ENCODE measurements at places on chromosomes 2 and 18.
A peak's percentile ranks its signal among the peaks of the same experiment; 100 is the strongest.

- no peak for DNase-seq
Observed at GRCh38 chr2:110865188-110865587, 132.8 kb downstream of the ACOXL start.

DNA sequence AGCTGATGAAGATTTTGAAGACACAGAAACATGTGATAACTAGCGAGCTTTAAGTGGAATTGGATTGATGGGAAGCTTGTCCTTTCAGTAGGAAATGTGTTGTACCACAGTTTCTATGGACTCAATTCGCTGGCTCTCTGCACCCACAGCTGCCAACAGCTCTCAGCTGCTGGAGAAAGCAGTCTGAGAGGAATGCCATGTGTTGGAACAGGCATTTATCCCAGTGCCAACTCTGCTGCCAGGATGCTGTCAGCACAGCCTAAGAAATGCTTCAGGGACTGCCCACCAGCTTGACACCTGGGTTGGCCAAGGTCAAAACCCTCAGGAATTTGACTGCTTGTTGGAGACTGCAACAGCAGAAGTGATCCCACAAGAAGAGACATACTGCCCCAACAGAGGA lies 193.0 kb upstream of the THSD7B start:
- no peak for DNase-seq

GRCh38 chr2:46872902-46873603 lies 42.6 kb downstream of the MCFD2 start:
- peak; percentile 98 for DNase-seq

GRCh38 chr2:206472094-206472493 lies 28.8 kb downstream of the ADAM23 start:
- DNase-seq = no peak

DNA sequence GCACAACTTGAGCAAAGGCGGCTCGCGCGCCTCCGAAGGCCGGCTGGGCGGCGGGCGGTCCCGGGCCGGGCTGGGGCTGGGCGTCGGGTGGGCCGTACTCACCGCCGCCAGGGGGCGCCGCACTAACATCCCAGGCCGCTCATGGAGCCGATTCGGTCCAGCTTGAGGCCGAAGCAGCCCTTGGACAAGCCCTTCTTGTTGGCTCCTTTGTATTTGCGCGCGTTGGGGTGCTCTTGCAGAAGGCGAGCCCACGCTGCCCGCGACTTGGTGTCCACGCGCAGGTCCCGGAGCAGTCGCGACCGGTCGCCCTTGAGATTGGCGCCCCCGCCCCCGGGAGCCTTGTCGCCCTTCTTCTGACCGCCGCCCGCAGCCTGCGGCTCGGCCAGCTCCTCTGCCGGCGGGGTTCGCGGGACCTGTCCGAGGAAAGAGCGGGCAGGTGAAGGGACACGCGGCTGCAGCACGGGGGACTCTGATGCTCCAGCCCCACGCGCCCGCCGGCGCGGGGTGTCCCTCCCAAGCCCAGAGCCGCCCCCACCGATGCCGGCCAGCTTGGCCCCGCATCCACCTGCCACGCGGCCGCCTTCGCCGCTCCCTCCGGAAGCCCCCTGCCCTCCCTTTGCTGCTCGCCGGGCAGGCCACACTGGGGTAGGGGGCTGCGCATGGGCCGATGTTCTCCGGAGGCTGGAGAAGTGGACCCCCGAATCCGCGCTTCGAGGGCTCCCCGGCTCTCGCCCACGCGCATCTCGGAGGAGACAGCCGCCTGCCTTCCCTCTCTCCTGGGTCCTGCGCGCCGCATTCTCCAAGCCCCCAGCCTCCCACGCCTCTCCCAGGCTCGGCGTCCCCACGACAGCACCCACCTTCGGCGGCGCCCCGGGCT lies 655 bp downstream of the NPPC start:
- DNase-seq = peak; percentile 72

- peak; percentile 71 for DNase-seq
Observed at GRCh38 chr2:151560289-151560688, 150.6 kb downstream of the RIF1 start.

DNA sequence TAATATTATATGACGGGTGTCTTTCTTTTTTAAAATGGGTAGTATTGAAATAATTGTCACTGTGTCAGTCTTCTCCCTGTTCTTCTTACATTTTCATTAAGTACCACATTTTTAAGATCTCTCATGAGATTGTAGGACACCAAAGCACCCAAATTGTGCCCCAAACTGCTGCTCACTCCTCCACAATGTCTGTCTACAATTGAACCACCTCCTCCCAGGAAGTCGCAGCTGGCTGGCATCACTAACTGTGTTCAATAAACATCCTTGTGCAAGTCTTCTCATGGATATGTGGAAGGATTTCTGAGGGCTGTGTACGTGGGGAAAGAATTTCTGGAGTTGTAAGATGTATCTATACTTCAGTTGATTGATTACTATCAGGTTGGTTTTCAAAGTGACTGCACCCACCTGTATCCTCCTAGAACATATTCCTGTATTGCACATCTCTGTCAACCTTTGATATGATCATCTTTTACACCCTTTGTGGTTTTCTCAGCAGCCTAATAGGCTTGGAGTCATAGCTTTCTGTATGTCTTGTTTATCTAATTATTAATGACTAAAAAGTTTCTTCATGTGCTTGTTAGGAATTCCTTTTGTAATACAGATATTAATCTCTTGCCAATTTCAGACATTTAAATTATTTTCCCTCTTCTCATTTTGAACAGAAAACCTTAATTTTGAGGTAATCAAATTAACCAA lies 774.9 kb downstream of the RNF144A start:
- peak; percentile 44 for DNase-seq

GRCh38 chr2:149028377-149028776 lies 10.1 kb upstream of the LYPD6B start:
- no peak for DNase-seq

GRCh38 chr18:56645415-56646016 lies 5.6 kb upstream of the WDR7 start:
- no peak for DNase-seq

- no peak for DNase-seq
Observed at GRCh38 chr2:29591600-29591999, 329.8 kb downstream of the ALK start.

DNA sequence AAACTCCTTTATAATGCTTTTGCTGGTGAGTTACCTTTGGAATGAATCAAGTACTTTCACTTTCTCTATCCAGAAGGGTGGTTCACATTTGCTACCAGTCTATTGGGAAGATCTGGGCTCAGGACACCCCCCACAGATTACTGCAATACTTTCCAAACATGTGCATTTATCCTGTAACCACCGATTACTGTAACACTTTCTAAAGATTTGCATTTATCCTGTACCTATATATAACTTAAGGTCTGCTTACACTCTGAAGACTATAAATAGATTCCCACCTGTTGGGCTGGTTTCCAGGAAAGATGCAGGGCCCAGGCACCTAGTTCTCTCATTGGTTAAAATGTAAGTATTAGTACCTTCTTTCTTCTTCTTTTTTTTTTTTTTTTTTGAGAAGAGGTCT lies 113.0 kb upstream of the NEDD4L start:
- no peak for DNase-seq

GRCh38 chr2:13488965-13489364 lies 772.2 kb downstream of the TRIB2 start:
- no peak for DNase-seq

Data from fibroblast of upper back skin (primary cell).